ENCODE measurements at places on chromosomes 1 and 21. TPM values are rescaled to one million over a fixed set of nuclear protein-coding genes. Genes with fewer than 3 reads are reported as not detected.

GRCh38 chr1:36446746-36447145 is 3.5 kb downstream of the OSCP1 start:
- no peak for DNase-seq

DNA sequence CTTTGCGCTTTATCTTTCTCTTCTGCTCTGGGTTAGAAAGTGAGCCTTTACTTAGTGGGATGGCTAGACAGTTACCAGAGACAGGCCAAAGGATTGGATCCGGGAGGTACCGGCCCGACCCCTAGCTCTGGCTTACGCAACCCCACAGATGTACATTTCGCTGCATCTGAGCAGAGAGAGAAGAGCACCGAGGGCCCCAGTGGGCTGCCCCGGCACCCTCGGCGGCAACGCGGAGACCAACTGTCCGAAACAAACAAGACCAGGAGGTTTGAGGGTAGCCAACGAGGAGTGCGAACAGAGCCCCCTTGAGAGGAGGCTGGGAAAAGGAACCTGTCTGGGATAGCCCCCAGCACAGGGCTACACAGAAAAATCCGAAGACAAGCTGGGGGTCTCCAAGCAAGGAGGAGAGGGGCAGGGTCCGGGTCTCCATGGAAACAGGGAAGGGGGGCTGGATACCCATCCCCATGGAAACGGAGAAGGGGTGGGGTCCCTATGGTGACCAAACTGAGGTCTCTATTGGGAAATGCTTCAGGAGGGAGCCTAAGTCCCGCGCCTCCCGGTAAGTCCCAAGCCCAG is 373 bp downstream of the MTF1 start:
- no peak for DNase-seq

DNA sequence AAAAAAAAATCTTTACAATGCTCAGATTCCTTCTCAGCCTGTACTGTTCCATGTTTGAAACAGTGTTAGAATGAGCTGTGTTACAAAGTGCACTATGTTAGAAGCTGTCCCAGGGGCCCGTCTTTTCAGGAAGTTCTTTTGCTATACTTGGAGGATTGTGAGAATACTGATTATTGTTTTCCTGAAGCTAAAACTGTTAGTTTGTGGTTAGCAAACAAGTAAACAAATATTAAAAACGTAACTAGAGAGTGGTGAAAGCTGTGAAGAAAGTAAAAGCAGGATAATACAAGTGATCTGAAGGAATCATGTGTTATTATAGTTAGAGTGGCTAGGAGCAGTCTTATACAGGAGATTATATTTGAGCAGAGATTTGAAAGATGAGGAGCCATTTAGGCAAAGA is 35.6 kb downstream of the CAMSAP2 start:
- no peak for DNase-seq

DNA sequence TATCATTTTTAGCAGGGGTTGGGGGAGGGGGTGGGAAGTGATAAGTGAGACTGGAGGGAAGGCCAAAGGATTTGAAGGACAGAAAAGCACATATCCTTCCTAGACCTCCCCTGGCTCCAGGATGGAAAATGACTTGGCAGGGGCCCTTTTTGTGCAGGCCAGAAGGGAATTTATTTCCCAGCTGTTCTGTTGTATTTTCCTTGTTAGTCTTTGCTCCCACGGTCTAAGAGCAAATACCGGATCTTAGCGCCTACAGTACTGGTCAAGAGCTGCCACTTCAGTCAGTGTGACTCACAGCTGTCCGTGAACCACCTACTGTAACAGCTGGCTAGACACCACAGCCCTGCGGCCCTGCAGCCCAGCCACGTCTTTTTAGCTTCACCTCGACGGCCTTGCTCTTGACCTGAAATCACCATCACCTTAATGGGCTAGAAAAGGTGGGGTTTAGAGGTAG is 51.0 kb upstream of the ERRFI1 start:
- DNase-seq = peak; percentile 30

GRCh38 chr1:206686478-206687249 is 2.0 kb downstream of the MAPKAPK2 start:
- DNase-seq = no peak

- DNase-seq = no peak
Observed at GRCh38 chr1:20446796-20447195, 39.2 kb downstream of the CAMK2N1 start.

DNA sequence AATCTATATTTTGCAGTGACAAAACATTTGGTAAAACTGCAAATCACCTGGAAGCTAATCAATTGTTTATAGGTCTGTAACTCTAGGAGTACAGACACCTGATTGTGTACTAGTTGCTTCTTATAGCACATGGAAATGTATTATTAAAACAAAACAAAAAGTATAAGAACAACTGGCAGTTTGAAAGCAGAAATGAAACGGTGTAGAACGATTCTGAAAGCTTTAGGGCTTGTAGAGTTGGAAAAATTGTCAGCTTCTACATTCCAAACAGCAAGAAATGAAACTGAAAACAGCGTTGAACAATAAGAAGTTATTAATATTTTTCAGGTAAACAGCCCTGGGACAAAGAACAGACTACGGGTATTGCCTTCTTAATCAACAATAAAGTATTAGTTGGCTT is 273.3 kb downstream of the OLFM3 start:
- DNase-seq = no peak

DNA sequence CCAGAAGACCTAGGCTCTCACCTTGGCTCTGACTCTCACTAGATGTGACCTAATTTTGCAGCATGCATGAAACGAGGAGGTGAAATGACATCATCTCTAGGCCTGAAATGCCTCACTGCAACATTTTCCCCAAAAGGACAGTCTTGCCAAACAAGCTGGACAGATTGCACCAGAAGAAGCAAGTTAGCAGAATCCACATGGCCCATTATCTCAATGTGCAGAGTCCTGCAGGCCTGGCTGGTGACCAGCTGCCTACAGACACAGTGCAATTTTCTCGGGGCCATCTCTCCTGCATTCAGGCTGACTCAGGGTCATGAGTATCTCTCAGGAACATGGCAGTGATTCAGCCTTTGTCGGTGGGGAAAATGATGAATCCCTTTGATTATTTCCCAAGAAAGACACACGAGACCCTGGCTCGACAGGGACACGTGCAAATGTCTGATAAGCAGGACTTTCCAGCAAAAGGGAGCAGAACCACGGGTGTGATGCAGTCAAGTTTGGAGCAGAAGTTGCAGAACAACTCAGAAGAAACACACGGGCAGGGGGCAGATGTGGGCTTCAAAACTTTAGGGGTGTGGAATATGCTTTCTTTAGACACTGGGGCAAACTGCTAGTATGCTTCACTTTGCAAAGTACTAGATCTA is 38.7 kb downstream of the TRIM67 start:
- DNase-seq = no peak

DNA sequence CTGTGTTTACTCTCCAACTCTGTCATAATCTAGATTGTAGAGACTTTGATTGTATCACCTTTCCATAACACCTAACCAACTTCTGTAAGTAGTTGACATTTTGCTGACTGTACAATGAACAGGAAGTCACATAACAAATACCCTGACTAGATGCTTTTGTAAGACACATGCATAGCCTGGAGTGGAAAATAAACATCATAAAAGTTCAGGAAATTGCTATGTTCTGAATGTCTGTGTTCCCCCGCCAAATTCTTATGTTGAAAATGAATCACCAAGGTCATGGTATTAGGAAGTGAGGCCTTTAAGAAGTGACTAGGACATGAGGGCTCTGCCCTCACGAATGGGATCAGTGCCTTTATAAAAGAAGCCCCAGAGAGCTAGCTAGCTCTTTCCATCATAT is 40.4 kb upstream of the ZSWIM5 start:
- DNase-seq = no peak

DNA sequence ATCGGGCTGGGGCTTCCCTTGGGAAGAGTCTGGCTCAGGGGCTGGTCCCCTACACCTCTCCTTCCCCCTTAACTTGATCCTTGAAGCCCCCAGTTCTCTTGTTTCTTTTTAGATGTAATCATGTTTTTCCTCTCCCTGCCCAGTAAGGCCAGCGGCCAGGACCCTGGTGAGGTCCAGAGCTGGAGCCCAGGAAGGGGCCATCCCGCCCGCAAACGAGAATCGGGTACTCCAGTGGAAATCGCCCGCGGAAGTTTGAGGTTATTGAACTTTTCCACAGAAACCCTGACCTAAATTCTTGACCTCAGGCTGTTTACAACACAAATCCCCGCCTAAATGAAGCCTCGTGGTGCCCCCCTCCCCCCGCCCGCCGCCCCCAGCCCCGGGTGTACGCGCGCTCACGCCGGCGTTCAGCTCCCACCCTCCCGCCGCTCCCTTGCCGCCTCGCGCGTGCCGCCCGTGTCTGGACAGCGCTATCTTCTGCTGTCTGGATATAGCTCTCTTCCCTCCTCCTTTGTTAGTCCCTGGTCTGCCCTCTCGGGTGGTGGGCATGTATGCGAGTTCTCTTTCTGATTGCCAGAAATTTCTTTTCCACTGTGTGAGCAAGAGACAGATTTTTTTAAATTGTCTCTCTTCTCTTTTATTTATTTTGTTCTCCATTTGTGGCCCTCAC is 165.9 kb upstream of the CACNA1E start:
- no peak for DNase-seq

The LRIG2 gene
- total RNA-seq = 12.9 TPM

The MAP1LC3C gene
- 1.2 TPM for total RNA-seq
